Mesothelial cell of epicardium (in vitro differentiated cells): ENCODE measurements at places on chromosomes 11 and 22. TPM values are rescaled to one million over a fixed set of nuclear protein-coding genes. Genes with fewer than 3 reads are reported as not detected.

The CCDC82 gene
- total RNA-seq, result 25.6 to 27.0 TPM (median 25.8 TPM) in 3 replicates

DNA sequence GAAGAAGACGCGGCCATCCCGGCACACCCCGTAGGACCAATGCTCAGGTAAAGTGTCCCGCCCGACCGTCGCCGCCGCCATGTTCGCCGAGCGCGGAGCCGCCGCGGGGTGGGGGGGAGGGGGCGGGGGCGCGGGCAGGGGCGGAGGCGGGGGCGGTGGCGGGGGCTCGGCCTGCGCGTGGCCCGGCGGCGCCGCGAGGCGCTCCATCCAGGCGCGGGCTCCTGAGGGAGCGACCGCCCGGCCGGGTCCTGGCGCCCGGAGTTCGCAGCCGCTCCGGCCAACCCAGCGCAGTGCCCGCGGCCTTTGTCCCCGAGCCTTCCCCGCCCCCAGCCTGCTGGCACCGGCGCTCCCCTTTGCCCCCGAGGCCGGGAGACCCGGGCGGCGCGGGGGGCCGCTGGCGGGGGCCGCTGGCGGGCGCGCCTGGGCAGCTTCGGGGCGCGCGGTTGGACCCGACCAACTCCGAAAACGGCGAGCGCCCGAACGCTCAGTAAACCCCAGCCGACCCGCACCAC is at the start of gene PLEKHA7:
TSS of gene PLEKHA7 (minus strand) at position 94 of the 512 bp plus-strand sequence. CDS start at position 81, 13 bp downstream.
- no peak for DNase-seq

The MUC2 gene
- total RNA-seq, result 0.02 to 0.07 TPM (median 0.04 TPM) in 3 replicates

GRCh38 chr22:37633625-37634416 is 5.6 kb upstream of the SH3BP1 start:
- DNase-seq, result peak; percentile 66

The TMPRSS5 gene
- total RNA-seq, result 2.3 to 3.5 TPM (median 2.4 TPM) in 3 replicates

The KRTAP5-4 gene
- not detected in 3 replicates for total RNA-seq

DNA sequence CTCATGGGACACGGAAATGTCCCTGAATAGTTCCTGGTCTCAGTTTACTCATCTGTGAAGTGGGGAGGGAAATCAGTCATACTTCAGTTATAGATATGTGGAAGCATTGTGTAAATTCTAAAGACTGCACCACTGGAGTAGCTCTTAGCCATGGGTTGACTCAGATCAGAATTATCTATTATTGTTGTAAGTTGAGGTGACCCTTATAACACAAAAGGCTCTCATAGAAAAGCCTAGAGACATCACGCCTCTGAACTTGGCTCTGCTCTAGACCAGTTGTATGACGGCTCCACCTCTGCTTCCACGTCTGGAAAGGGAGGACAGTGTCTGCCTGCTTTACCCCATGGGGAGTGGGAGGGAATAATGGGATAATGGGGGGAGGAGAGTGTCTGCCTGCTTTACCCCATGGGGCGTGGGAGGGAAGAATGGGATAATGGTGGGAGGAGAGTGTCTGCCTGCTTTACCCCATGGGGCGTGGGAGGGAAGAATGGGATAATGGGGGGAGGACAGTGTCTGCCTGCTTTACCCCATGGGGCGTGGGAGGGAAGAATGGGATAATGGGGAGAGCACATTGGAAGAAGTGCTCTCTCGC is 98.2 kb downstream of the AMOTL1 start:
- DNase-seq, result no peak

The OR52I1 gene
- not detected in 3 replicates for total RNA-seq

DNA sequence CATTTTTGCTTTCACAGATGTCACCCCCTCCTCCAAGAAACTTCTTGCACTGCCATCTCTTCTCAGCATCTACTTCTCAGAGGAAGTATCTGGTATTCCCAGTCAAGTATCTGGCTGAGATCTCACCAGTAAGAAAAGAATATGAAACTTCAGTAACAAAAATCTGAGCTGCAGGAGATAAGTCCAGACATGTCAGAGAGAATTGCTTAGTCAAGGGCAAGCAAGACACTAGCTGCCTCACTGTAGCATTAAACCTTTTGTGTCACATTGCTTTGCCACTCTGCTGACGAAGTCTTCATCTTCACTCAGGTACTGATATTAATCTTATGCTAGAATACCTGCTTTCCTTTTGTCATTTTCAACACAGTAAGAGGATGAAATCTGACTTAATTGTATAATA is 70.6 kb upstream of the ZC3H12C start:
- DNase-seq, result no peak

The GNAZ gene
- total RNA-seq, result 5.8 to 6.5 TPM (median 6.0 TPM) in 3 replicates

- no peak for DNase-seq
Measured at GRCh38 chr22:49525801-49526535, 301.7 kb downstream of the BRD1 start.

DNA sequence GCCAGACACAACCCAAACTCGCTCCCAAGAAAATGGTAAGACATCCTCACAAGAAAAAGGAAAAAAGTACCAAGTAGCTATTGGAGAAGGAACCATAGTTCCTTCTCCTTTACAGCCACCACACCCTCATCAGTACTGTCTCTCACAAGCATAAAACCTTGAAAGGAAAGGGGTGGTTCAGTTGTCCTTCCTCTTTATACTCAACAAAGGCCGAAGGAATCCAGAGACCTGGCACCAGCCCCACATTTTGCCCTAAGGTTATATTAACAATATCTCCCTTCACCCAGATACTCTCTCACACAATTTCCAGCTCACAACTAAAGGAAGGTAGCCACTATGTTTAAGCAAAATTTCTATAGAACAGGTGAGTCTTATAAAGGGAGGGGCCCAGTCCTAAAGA is 8.5 kb downstream of the FHIP1B start:
- DNase-seq, result no peak

The VSTM5 gene
- total RNA-seq, result not detected in 3 replicates

GRCh38 chr11:120134931-120135228 is 3.0 kb downstream of the TRIM29 start:
- peak; percentile 29 for DNase-seq

The HEPHL1 gene
- total RNA-seq, result not detected in 3 replicates

GRCh38 chr11:96132437-96132836 is 208.5 kb upstream of the MTMR2 start:
- DNase-seq, result no peak
